ENCODE measurements at places on chromosomes 16 and 17.

DNA sequence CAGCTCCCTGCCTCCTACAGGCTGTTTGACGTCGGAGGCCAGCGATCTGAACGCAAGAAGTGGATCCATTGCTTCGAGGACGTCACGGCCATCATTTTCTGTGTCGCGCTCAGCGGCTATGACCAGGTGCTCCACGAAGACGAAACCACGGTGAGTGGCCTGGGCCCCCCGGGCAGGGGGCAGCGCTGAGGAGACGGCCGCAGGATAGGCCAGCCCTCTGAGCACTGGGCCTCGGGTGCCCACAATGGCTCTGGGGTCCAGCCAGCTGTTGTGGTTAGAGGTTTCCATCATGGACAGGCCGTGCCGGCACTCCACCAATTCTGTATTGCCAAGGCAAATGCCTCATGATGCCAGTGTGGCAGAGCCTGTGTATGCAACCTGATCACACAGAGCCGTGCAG, 88.6 kb downstream of the AMFR start:
- DNase-seq = no peak

GRCh38 chr16:3638916-3639644, 15.4 kb upstream of the DNASE1 start:
- DNase-seq = no peak

DNA sequence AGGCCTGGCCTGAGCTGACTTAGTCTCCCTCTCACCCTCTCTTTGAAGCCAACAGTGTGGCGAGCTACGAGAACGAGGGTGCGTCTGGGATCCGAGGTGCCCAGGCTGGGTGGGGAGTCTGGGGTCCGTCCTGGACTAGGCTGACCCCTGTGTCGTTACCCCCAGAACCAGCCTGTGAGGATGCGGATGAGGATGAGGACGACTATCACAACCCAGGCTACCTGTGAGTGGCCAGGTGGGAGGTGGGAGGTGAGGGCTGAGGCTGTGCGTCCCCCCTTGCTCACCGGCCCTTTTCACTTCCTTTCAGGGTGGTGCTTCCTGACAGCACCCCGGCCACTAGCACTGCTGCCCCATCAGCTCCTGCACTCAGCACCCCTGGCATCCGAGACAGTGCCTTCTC, 1.6 kb downstream of the LAT start:
- no peak for DNase-seq

DNA sequence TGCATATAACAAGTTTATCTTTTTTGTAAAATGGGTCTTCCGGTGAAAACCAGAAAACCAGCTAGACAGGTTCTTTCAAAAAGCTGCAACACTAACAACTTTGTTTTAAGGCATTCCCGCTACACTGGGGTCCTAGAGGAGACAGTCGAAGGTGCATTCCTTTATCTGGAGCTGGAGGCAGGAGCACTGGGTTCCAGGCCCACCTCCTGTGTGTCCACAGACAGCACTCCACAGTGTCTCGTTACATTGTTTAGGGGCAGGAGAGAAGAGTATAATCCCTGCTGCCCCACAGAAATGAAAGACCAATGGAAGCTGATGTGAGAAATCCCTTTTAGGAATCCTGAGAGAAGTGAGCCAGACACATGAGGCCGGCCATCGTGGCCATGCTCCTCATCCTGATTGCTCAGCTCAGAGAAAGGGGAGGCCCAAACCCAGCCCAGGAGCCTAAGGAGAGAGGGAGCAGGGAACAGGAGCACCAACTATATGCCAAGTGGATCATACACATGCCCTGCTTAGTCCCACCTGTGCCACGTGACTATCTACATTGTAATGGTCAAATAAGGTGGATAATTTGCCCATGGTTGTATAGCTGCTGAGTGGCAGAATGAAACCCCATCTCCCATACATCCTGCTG, 59.5 kb downstream of the CCDC182 start:
- no peak for DNase-seq

GRCh38 chr17:41777157-41777573, 9.3 kb downstream of the JUP start:
- no peak for DNase-seq

GRCh38 chr16:66858740-66859396, 14.7 kb downstream of the CA7 start:
- DNase-seq = no peak

- no peak for DNase-seq
Observed at GRCh38 chr16:46737621-46738214, 10.4 kb downstream of the MYLK3 start.

- no peak for DNase-seq
Observed at GRCh38 chr17:39018267-39019134, 51.3 kb upstream of the FBXO47 start.

DNA sequence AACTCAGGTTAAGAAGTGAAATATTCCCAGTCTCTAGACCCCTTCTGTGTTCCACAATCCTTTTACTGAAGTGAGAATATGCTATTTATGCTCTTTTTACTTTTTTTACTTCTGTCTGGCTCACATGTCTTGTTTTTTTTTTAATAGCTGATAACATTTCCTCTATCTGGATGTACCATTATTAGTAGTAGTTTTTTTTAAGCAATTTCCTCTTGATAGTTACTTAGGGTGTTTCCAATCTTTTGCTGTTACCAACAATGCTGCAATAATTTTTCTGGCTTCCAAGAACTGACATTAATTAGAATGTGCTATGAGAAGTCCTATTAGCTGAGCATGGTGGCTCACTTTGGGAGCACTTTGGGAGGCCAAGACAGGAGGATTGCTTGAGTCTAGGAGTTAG, 32.0 kb downstream of the KSR1 start:
- no peak for DNase-seq
